Adrenal gland (tissue), 19 donors: ENCODE measurements at places on chromosomes 16 and 17. TPM values are rescaled to one million over a fixed set of nuclear protein-coding genes. Genes with fewer than 3 reads are reported as not detected.
A peak's percentile ranks its signal among the peaks of the same experiment; 100 is the strongest.

The OR1A1 gene
- not detected for total RNA-seq

The PSME3 gene
- total RNA-seq, result 85.1 TPM

DNA sequence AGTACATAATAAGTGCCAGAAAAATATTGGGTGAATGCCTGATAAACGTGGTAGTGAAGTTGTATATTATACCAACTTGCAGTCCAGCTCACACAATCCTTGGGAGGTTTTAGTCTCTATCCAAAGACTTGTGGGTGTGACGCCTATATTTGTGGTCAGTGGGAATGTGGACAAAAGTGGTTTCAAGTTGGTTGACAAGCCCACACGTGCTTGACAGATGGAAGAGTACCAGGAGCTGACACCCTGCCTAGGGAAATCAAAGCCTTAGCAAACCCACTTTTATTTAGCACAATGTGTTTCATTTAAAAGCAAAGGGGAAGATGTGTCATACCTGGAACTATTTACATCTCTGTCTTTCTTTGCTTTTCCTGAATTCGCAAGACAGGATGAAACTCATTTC, 79.0 kb downstream of the CA10 start:
- no peak for DNase-seq

- peak; percentile 81 for DNase-seq
Observed at GRCh38 chr17:50087246-50087911, 7.8 kb upstream of the PDK2 start.

GRCh38 chr17:49881054-49881402, 33.2 kb upstream of the TAC4 start:
- no peak for DNase-seq

- DNase-seq, result peak; percentile 13
Observed at GRCh38 chr17:67125417-67125816, 81.1 kb downstream of the CACNG1 start.

DNA sequence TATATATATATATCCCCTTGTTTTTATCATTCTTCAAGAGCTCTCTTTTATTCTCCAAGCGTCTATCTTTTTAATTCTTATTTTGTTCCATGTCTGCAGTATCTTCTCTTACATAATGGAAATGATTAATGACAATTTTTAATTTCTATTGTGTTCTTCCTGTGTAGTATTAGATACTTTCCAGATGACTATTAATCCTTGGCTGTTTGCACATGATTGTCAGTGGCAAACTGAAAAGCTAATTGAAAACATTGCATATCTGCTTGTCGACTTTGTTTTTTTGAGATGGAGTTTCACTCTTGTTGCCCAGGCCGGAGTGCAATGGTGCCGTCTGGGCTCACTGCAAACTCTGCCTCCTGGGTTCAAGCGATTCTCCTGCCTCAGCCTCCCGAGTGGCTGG, 124.7 kb downstream of the BCAS3 start:
- no peak for DNase-seq

- peak; percentile 99 for DNase-seq
Observed at GRCh38 chr17:42609182-42609813, at the start of the genes RETREG3 and TUBG1. Gene RETREG3, minus strand, starts transcription at chr17:42609374. Its CDS starts 50 bp downstream, at chr17:42609324. Gene TUBG1, plus strand, starts transcription at chr17:42609683. Its CDS starts 55 bp downstream, at chr17:42609738.
